ENCODE measurements at places on chromosomes 4 and X. TPM values are rescaled to one million over a fixed set of nuclear protein-coding genes. Genes with fewer than 3 reads are reported as not detected.

The XAGE1A gene
- not detected for total RNA-seq

The GRIA3 gene
- total RNA-seq = not detected

The RAI2 gene
- total RNA-seq = 0.71 TPM

The OGT gene
- total RNA-seq = 280 TPM

The KLHL5 gene
- 13.1 TPM for total RNA-seq

The NHS gene
- total RNA-seq = 13.6 TPM

The POLA1 gene
- 46.7 TPM for total RNA-seq

The NALF2 gene
- 0.51 TPM for total RNA-seq

The TEX13B gene
- not detected for total RNA-seq

The PCDH18 gene
- not detected for total RNA-seq

The KIF4A gene
- total RNA-seq = 18.7 TPM

The RIPPLY1 gene
- not detected for total RNA-seq

The MTNR1A gene
- total RNA-seq = not detected

The PDCL2 gene
- total RNA-seq = not detected

The TLR2 gene
- total RNA-seq = 0.23 TPM

The MEPE gene
- total RNA-seq = not detected

The ZAR1 gene
- not detected for total RNA-seq

The CT47B1 gene
- not detected for total RNA-seq

The TCEAL3 gene
- total RNA-seq = 4.0 TPM

The PCDH7 gene
- total RNA-seq = not detected

The SCRG1 gene
- not detected for total RNA-seq

The WAS gene
- total RNA-seq = 76.6 TPM

The SGCB gene
- 14.4 TPM for total RNA-seq

The ARSJ gene
- not detected for total RNA-seq

The F11 gene
- not detected for total RNA-seq

The PIM2 gene
- total RNA-seq = 275 TPM

The LANCL3 gene
- 0.65 TPM for total RNA-seq

The AMBN gene
- not detected for total RNA-seq

The MAPK10 gene
- not detected for total RNA-seq

The GLOD5 gene
- total RNA-seq = not detected

The PAGE1 gene
- total RNA-seq = not detected

The CENPVL1 gene
- not detected for total RNA-seq

The UGT2B15 gene
- total RNA-seq = not detected

The PRR32 gene
- not detected for total RNA-seq

The SPANXA2 gene
- not detected for total RNA-seq

The ARHGEF38 gene
- total RNA-seq = not detected

The CLNK gene
- total RNA-seq = 0.06 TPM

The CXCL1 gene
- total RNA-seq = not detected

The AKAP4 gene
- total RNA-seq = not detected

The STX18 gene
- 32.0 TPM for total RNA-seq

The ANKRD50 gene
- total RNA-seq = 0.15 TPM

The SMIM31 gene
- total RNA-seq = not detected

The MED14 gene
- 43.0 TPM for total RNA-seq

The HNRNPD gene
- total RNA-seq = 488 TPM

The RHOXF2B gene
- not detected for total RNA-seq

The ATP7A gene
- total RNA-seq = 5.7 TPM

The CT55 gene
- not detected for total RNA-seq

The GABRE gene
- not detected for total RNA-seq

The DDX53 gene
- not detected for total RNA-seq

The TLR1 gene
- total RNA-seq = 0.42 TPM

The ARX gene
- not detected for total RNA-seq

The VCX3B gene
- total RNA-seq = not detected

The CWH43 gene
- total RNA-seq = not detected

The UVSSA gene
- total RNA-seq = 17.0 TPM

All from activated CD8-positive, alpha-beta memory T cell treated with anti-CD3 and anti-CD28 coated beads for 36 hours (primary cell).